Erythroblast (primary cell): ENCODE measurements at places on chromosomes 4 and X.

- DNase-seq = no peak
These were observed 94.3 kb downstream of the CT47B1 start for GRCh38 chrX:120781403-120781802.

DNA sequence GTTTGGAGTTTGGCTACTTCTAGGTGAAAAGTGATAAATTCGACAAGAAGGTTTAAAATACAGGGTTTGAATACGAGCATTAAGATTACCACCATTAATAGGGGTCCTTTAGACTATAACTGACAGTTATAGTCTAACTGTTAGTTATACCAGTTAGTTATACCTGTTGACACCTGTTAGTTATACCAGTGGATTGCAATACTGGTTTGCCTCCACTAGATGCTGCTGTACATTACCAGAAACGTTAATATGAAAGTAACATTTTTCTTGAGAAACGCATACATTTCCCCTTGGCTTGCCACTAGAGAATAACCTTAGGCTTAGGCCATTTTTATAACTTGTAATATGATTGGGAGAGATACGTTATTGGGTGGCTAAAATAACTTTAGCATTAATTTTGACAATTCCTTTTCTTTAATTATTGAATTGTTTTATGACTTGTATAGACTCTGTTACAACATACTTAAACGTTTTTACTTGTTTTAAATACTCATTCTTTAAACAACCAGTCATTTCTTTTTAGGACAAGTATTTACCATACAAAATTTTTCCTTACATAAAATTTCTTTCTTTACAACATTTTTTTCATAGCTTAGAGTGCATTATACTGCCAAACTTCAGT, 911.2 kb downstream of the FSTL5 start:
- peak; percentile 20 for DNase-seq

DNA sequence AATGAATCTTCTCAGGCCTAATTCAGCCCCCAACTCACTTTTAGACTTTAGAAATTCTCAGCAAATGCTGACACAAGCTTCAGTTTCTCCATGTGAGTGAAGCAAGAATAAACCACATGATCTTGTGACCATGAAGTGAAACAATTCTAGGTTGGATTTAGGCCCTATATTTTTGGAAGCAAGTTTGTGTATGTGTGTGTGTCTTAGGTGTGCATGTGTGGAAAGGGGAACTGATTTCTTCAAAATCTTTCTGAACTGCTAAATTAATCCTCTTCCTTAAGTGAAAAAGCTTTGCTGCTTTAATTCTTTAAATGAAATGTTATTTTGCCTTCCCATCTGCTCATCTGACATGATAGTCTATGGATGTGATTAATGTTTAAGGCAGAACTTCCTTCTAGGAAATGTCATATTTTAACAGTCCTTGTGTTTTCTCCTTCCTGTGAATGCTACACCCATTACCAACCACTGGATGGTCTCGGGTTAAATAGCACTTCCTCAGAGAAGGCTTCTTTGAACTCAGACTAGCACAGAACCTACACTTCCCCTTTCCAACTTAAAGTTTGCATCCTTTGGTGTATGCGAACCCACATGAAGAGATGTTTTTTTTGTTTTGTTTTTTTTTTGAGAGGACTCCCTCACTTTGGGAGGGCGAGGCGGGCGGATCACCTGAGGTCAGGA, 1.2 kb upstream of the TMEM144 start:
- no peak for DNase-seq

- DNase-seq = peak; percentile 49
These were observed 517 bp downstream of the LEF1 start for GRCh38 chr4:108168160-108168670.

DNA sequence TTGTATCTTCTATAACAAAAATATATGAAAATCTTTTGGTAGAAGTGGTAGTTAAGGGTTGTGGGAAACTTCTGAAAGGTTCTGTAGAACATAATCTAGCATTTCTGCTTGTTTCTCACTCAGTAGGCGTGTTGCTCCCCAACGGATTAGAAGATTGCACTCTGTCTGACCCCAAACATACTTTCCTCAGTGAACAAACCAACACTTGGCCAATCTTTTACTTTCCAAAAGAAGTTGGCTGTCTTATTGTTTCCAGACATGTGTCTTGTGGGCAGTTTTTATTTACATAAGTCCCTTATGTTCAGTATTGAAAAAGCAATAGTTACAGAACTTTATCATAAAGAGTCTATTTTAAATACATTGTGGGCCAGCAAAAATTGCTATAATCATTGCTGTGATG, 312.8 kb upstream of the EPHA5 start:
- DNase-seq = no peak

DNA sequence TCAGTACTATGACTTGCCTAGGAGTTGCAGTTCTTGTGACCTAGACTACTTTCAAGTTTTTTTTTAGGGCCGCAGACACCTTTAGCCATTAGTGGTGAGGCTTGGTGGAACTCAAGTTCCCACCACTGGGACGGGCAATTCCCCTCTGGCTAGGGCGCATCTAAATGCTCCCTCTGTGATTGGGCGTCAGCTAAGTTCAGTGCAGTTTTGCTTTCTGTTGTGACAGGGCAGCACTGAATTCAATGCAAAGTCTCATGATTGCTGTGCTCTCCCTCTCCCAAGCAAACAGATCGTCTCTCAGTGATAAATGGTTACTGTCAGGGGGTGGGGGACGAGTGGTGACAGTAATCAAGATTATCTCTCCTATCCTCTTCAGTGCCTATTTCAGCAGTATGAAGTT, 52.7 kb upstream of the FRMPD3 start:
- no peak for DNase-seq

DNA sequence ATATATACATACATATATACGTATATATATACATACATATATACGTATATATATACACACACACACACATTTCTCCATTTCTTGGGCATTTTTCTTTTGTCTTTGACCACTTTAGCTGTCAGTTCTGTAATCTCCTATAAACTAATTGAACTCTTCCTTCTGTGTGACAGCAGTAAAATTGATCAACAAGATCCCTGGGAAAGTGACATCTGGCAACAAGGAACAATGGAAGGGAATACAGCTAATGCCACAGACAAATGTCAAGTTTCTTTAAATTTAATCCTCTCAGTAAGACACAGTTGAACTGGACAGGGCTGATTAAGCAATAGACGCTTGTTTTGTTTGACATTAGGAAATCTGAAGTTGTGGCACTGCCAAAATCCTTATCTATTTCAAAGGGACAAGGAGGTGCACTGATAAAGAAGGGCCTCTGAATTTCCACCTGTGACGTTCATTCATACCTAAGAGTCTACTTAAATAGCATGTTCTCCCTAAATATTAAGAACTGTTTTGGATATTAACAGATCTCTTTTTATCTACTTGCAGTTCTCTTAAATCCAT, 126.9 kb downstream of the RNF150 start:
- no peak for DNase-seq

GRCh38 chr4:173910891-173911290, 372.6 kb downstream of the FBXO8 start:
- no peak for DNase-seq

- DNase-seq = no peak
These were observed 145.8 kb upstream of the RASGEF1B start for GRCh38 chr4:81617545-81617944.

GRCh38 chr4:96352051-96352517, 512.2 kb downstream of the PDHA2 start:
- peak; percentile 66 for DNase-seq

DNA sequence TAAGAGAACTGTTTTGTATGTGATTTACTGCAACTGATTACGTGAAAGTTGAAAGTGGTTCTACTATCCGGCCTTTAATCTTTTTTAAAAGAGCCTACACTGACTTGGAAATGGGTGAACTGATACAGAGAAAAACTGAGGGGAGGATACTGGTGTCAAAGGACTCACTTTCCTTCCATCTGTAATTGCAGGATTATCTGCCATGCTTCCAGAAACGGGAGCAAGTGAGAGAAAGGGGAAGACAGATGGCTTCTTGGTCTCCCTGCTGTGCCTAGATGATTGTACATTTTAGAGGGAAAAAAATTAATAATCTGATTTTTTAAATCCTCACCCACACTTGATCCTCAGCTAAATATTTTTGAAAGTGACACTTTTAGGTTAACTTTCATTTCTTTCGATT, 88.3 kb upstream of the GRID2 start:
- DNase-seq = no peak

DNA sequence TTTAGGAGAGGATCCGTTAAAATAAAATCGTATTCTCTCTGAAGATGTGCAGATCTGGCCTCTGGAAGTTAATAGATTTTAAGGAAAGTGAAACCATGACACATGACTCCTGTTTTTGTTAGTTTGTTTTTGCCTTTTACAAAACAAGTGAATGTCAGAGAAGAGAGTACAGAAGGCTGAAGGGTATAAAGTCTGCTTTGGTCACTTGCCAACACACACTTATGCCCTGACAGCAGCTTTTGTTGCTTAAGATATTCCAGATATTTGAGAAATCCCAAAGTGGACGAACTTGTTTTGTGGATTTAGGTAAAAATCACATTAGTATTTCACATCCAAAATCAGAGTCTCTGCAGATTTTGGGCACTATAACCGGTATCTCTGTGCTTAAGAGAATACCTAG, 192.4 kb upstream of the RASGEF1B start:
- no peak for DNase-seq

GRCh38 chr4:81039351-81039972, 9.0 kb downstream of the BMP3 start:
- DNase-seq = no peak

DNA sequence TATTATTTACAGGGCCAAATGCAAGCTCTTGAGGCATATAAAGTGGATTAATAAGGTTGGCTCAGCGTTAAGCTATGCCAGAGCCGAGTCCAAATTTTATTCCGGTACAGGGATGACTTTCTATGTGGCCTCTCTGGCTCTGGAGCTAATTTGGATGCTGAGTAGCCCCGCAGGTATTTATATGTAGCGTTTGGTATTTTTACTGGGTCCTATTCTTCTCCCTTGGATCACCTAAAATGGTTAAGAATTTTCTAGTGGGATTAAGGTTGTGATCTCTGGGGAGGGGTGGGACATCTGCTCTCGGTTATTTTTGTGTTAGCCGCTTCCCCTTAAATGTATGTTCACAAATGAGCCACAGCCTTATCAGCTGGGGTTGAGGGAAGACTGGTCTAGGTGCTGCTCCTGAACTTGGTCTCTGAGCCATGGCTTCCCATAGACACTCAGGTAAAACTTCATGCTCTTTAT, 49.4 kb downstream of the FHL1 start:
- no peak for DNase-seq

- peak; percentile 36 for DNase-seq
These were observed 36.6 kb downstream of the CCNG2 start for GRCh38 chr4:77193511-77194102.

- peak; percentile 64 for DNase-seq
These were observed 47.8 kb upstream of the SETD7 start for GRCh38 chr4:139603576-139604410.

GRCh38 chr4:40552536-40552935, 77.1 kb downstream of the RBM47 start:
- no peak for DNase-seq

GRCh38 chr4:124321364-124321763, 391.2 kb downstream of the ANKRD50 start:
- DNase-seq = no peak

DNA sequence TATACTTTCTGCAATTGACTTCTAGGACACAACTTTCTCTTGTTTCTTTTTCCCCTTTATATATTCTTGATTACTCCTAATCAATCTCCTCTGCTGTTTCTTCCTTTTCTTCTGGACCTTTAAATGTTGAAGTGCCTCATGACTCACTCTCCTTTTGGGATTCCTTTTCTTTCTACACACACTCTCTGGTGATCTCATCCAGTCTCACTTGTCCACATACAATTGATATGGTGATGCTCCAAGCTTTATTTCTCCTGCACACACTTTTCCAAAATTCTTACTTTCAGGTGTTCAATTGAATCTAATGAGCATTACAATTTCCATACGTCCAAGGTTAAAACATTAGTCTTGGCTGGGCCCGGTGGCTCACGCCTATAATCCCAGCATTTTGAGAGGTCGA, 794.8 kb upstream of the EPHA5 start:
- no peak for DNase-seq

GRCh38 chrX:135974279-135974856, 580 bp upstream of the MMGT1 start:
- peak; percentile 72 for DNase-seq

DNA sequence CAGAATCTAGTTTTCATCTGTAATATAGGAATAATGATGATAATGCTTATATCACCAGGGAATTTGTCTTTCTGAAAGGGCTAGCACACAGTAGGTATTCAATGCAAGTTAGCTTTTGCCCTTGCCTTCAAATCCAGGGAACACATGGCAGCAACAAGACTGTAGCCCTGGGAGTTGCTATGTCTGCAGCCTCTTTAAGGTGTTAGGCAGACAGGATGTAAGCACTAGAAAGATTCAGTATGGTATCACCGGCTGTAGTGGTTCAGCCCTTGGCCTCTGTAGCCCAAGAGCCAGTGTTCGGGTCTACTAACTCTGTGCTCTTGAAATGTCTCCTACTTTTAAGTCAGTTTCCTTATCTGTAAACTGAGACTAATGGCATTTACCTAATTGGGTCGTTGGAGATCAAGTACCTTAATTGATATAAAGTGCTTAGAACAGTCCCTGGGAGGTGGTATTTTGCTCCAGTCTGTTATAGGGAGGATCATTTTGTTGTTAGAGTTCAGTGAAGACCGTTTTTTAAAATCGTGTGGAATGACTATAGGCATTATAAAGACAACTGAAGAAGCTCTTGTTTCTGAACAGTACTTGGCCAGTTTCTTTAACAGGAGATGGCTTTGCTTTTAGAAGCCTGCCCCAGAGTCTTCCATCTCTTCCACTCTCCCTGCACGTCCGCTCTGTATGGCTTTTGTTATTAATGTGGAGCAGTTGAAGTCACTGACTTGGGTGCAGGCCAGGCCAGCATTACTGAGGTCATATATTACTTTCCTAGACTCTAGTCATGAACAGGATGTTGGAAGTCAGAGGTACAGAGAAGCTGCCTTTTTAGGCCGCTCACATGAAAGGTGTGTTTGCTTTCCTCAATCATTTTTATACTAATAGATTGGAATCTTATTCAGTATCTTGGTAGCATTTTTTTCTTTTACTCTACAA, 44.8 kb downstream of the GAB1 start:
- peak; percentile 20 for DNase-seq

DNA sequence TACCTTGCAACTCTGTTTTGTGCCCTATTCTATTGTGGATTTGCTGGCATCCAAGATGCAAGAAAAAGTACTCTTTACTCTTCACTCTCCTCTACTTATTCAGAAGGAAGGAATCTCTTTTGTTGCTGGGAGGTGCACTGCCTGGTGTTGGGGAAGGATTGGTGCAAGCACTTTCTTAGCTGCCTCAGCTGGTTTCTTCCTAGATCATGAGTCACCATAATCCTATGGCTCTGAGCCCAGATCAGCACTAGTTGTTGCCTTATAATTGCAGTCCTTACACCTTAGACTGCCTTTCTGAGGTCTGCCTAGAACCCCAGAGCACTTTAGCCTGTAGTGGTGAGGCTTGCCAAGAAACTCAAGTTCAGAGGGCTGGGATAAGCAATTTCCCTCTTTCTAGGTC, 37.0 kb upstream of the CT83 start:
- DNase-seq = no peak

- DNase-seq = no peak
These were observed 7.9 kb upstream of the PSAPL1 start for GRCh38 chr4:7442574-7443162.

GRCh38 chrX:43656005-43656494, at the start of gene MAOA:
MAOA (plus strand) TSS chrX:43656299; CDS start chrX:43656342, 43 bp downstream.
- DNase-seq = peak; percentile 70
